ENCODE measurements at places on chromosomes 3 and 15. TPM values are rescaled to one million over a fixed set of nuclear protein-coding genes. Genes with fewer than 3 reads are reported as not detected.

Gene SCG5
- total RNA-seq: 3.0 TPM

DNA sequence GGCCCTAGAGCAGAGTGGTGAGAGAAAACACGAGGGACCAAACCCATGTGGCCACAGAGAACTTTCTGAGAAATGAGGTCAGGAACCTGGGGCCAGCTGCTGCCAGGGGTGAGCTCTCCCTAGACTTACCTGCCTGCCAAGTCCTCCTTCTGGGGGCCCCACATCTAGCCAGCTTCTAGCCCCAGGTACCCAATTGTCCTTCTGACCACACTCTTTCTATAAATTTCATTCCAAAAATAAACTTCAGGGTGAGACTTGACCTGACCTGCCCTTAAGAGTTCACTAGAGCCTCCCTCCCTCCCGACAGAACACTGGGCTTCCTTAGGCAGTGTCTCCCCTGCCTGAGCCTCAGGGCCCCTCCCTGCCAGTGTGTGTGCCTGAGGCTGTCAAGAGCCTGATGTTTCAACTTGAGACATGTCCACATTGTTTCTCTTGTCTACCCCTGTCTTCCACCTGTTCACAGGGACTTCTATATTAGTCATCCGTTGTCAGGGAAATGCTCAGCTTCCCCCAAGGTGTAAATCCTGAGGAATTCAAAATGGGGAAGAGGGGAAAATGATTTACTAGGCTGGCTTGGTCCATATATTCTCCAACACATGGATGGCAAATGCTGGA is 312.8 kb upstream of the TLE3 start:
- H3K36me3 ChIP-seq: no peaks in the 10 kb centered on the region
- H3K4me1 ChIP-seq: peaks cover 9% of the 10 kb centered on the region
- no peak for DNase-seq
- H3K27me3 ChIP-seq: peaks cover 35% of the 10 kb centered on the region
- no peak overlapping the region for H3K4me3 ChIP-seq

GRCh38 chr3:69119138-69119537 is 3.3 kb downstream of the LMOD3 start:
- no peak overlapping the region for H3K4me3 ChIP-seq
- no peaks in the 10 kb centered on the region for H3K36me3 ChIP-seq
- no peaks in the 10 kb centered on the region for H3K27me3 ChIP-seq
- DNase-seq: no peak

GRCh38 chr3:177673112-177673914 is 476.0 kb upstream of the TBL1XR1 start:
- DNase-seq: no peak
- no peak overlapping the region for H3K27ac ChIP-seq
- no peak overlapping the region for H3K4me3 ChIP-seq
- H3K36me3 ChIP-seq: no peaks in the 10 kb centered on the region

DNA sequence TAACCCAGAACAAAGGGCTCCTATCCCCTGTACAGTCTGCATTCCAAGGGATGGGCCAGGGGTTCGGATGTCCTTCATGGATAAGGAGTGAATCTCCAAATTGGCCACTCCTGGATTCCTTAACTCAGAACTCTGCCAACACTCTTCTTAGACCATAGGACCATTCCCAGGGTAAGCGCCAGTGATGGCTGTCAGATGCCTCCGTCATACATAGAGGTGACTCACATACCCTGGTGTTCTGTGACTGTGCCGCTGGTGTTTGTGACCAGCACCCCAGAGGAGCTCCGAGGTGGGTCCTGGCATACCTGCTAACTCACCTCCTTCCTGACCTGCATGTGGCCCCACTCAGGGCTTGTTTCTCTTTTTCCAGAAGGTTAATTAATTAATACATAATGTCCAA is 134.7 kb downstream of the KLF13 start:
- peaks cover 9% of the 10 kb centered on the region for H3K4me1 ChIP-seq
- H3K4me3 ChIP-seq: no peak overlapping the region
- H3K36me3 ChIP-seq: no peaks in the 10 kb centered on the region
- DNase-seq: no peak

- no peak overlapping the region for H3K4me3 ChIP-seq
- no peak overlapping the region for H3K27ac ChIP-seq
- no peak for DNase-seq
- no peaks in the 10 kb centered on the region for H3K27me3 ChIP-seq
- H3K36me3 ChIP-seq: no peaks in the 10 kb centered on the region
- H3K4me1 ChIP-seq: no peaks in the 10 kb centered on the region
Measured at GRCh38 chr3:31688984-31689383, 156.3 kb downstream of the STT3B start.

DNA sequence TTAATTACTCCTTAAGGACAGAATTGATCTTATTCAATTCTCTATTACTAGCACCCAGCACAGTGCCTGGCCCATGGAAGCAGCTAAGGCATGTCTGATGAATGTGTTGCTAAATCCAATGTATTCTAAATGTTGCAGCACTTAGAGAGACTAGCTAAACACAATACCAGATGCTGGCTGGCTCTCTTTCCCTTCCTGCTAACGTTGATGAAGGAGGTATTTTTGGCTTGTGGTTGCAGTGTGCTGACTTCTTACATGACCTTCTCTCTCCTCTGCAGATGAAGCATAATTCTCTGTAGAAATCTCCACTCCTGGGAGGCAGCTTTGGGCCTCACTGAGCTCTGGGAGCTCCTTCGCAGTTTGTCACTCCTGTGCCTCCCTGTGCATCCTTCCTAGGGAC is 183.6 kb downstream of the PEX5L start:
- H3K27me3 ChIP-seq: peaks cover 3% of the 10 kb centered on the region
- no peak overlapping the region for H3K27ac ChIP-seq
- no peak for DNase-seq
- no peak overlapping the region for H3K4me3 ChIP-seq
- H3K4me1 ChIP-seq: no peaks in the 10 kb centered on the region

Gene SPTSSB
- total RNA-seq: not detected

DNA sequence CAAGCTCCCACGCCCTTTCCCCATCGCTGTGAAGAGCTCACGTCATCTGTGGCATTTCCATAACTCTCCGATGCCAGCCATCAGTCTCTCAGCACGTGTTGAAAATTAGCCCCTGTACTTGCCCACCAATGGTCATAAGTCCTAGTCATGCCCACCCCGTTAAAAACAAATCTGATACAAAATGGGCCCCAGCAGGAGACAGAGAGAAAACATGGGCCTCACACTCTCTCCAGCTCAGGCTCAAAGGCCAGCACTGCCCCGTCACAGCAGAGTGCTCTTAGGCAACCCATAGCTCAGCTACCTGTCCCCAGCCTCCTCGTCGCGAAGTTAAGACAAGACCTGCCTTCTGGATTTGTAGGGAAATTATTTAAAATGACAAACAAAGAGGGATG is 5.2 kb downstream of the GOLGA8B start:
- peaks cover 25% of the 10 kb centered on the region for H3K36me3 ChIP-seq
- H3K27me3 ChIP-seq: no peaks in the 10 kb centered on the region
- H3K27ac ChIP-seq: peak overlapping the region; percentile 50
- DNase-seq: no peak
- peaks cover 61% of the 10 kb centered on the region for H3K4me1 ChIP-seq

Gene ROBO2
- not detected for total RNA-seq

GRCh38 chr15:68512052-68512451 is 66.7 kb upstream of the CORO2B start:
- DNase-seq: no peak
- no peak overlapping the region for H3K27ac ChIP-seq
- H3K36me3 ChIP-seq: no peaks in the 10 kb centered on the region
- no peak overlapping the region for H3K4me3 ChIP-seq

- H3K27me3 ChIP-seq: no peaks in the 10 kb centered on the region
- H3K36me3 ChIP-seq: no peaks in the 10 kb centered on the region
- no peak overlapping the region for H3K27ac ChIP-seq
- peaks cover 16% of the 10 kb centered on the region for H3K4me1 ChIP-seq
- no peak overlapping the region for H3K4me3 ChIP-seq
Measured at GRCh38 chr3:51946796-51947195, 4.6 kb downstream of the PARP3 start.

DNA sequence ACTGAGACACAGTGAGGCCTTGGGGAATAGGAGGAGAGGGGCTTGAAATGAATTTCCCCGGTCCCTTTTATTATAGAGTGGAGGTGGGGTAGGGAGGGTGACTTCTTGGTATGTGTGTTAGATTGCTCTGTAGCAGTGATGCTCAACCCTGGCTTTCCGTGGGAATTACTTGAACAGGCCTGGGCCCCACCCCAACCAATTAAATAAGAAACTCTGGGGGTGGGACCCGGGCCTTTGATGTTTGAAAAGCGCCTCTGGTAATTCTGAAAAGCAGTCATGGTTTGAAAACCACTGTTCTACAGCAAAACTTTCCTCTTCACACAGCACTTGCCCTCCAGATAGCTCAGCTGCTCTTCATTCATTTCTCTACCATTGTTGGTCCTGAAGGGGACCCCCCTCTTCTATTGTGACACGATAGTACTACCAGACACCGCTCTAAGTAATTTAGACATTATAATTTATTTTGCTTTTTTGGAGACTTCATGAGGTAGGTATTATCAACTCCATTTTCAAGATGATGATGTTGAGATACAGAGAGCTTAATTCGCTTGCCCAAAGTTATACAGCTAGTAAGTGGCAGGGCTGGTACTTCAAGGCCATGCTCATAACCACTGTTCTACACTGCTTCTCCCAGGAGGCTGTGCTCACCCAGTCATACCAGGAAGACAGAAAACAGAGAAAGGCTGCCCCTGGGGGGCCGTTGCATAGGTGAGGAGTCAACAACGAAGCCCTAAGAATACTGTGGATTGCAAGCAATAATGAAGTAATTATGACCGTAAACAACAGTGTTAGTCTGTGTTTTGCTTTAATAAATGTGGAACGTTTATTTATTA is 176.2 kb downstream of the PEX5L start:
- H3K4me1 ChIP-seq: no peaks in the 10 kb centered on the region
- no peak overlapping the region for H3K4me3 ChIP-seq
- no peak overlapping the region for H3K27ac ChIP-seq
- no peaks in the 10 kb centered on the region for H3K36me3 ChIP-seq
- no peaks in the 10 kb centered on the region for H3K27me3 ChIP-seq

Gene GNAT1
- total RNA-seq: not detected

- H3K27me3 ChIP-seq: no peaks in the 10 kb centered on the region
- no peak for DNase-seq
Measured at GRCh38 chr15:41423979-41424659, 7.2 kb downstream of the RTF1 start.

- H3K27ac ChIP-seq: no peak overlapping the region
- H3K36me3 ChIP-seq: no peaks in the 10 kb centered on the region
- H3K4me3 ChIP-seq: no peak overlapping the region
- no peaks in the 10 kb centered on the region for H3K4me1 ChIP-seq
Measured at GRCh38 chr3:70780790-70781189, 468.4 kb upstream of the MDFIC2 start.

DNA sequence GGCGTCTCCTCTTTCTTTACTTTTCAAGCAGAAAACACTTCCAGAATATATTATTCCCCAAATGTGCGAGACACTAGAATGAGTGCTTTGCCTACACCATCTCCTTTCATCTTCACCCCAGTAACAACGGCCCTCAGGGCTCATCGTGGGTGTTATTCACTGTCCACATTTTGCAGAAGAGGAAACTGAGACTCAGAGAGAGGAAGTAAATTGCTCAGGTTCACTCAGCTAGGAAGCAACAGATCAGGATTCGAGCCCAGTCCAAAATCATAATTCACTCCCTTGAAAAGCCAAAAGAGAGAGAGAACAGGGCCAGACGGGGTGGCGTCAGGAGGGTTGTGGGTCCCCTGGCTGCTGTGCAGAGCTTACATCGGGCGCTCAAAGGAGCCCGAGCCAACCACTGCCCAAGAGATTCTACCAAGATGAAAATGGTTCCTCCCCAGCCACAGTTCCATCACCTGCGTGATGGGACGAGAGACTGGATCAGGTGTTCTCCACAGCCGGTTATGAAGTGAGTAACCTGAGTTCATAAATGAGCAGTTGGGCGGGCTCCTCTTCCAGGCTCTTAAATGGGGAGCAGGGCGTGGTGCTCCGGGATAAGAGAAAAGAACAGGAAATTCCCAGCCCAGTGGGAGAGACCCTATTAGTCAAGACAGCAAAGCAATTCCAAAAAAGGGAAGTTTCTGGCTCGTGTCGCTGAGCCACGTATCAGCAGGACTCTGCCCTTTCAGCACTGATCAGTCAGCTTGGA is 48.6 kb upstream of the FLNB start:
- H3K4me3 ChIP-seq: no peak overlapping the region
- no peaks in the 10 kb centered on the region for H3K27me3 ChIP-seq
- peaks cover 14% of the 10 kb centered on the region for H3K4me1 ChIP-seq
- no peak for DNase-seq
- H3K27ac ChIP-seq: no peak overlapping the region

Gene PPM1M
- 90.7 TPM for total RNA-seq

- no peaks in the 10 kb centered on the region for H3K27me3 ChIP-seq
- peaks cover 1% of the 10 kb centered on the region for H3K36me3 ChIP-seq
- H3K4me3 ChIP-seq: peak overlapping the region; percentile 42
- peak overlapping the region; percentile 92 for H3K27ac ChIP-seq
- peak; percentile 82 for DNase-seq
- peaks cover 54% of the 10 kb centered on the region for H3K4me1 ChIP-seq
Measured at GRCh38 chr15:41934843-41935242, 37.5 kb downstream of the EHD4 start.

DNA sequence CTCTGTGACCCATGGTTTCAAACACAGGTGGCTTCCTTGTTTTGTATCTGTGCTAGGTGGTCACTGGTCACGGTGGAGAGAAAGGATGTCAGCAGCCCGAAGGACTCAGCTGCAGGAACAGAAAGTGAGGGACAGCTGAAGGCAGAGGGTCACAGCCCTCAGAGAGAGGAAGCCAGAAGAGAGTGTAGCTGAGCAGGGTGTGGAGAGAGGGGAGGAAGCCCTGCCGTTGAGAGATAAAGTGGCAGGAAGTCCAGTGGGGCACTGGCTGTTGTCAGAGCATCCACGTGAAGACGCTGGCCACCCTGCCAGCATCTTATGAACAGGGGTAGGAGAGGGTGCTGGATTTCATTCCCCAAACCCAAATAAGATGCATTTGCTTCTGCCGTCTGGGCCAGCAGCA is 36.9 kb downstream of the LIMD1 start:
- H3K36me3 ChIP-seq: peaks cover 7% of the 10 kb centered on the region
- H3K27ac ChIP-seq: peak overlapping the region; percentile 81
- H3K4me3 ChIP-seq: no peak overlapping the region
- DNase-seq: peak; percentile 39
- H3K4me1 ChIP-seq: peaks cover 35% of the 10 kb centered on the region

GRCh38 chr15:69523010-69524001 is 70.7 kb downstream of the RPLP1 start:
- no peaks in the 10 kb centered on the region for H3K36me3 ChIP-seq
- H3K4me3 ChIP-seq: no peak overlapping the region
- peak; percentile 82 for DNase-seq
- peaks cover 12% of the 10 kb centered on the region for H3K27me3 ChIP-seq
- no peak overlapping the region for H3K27ac ChIP-seq

- no peaks in the 10 kb centered on the region for H3K4me1 ChIP-seq
- no peak overlapping the region for H3K4me3 ChIP-seq
- DNase-seq: no peak
Measured at GRCh38 chr3:89411201-89411600, 303.8 kb downstream of the EPHA3 start.

Gene SLC28A1
- total RNA-seq: not detected

Gene C2CD4A
- not detected for total RNA-seq

- no peak for DNase-seq
- no peaks in the 10 kb centered on the region for H3K36me3 ChIP-seq
- no peaks in the 10 kb centered on the region for H3K4me1 ChIP-seq
- no peak overlapping the region for H3K4me3 ChIP-seq
Measured at GRCh38 chr3:114143817-114144216, 35.0 kb downstream of the DRD3 start.

Gene SLC51B
- total RNA-seq: not detected

Gene SLCO2A1
- not detected for total RNA-seq

Gene TRPC1
- 0.73 TPM for total RNA-seq

Gene CFAP20DC
- total RNA-seq: 1.6 TPM

Gene PHLDB2
- total RNA-seq: 2.5 TPM

All from activated CD8-positive, alpha-beta T cell treated with anti-CD3 and anti-CD28 coated beads, Interleukin-2, amount 10 ng/mL, durations not matched to agents 7 days and 5 days (primary cell).